GM04503 (cell line): ENCODE measurements at places on chromosomes 5 and 9.

DNA sequence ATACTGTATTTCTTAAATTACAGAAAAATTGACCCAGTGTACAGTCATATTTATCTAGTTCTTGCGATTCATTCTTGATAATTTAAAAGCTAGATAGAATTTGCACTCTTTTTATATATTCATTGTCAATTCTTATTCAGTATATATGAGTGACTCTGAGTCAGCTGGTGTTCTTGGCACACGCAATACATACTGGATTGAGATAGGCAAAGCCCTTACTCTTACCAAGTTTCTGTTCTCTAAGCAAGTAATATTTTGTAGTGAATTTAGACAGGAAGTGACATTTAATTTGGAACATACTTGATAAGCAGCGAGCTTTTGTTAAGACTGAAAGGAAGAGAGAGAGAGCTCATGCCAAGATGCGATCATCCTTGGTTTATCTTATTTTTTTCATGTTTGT, 57.7 kb downstream of the GPBP1 start:
- no peak for DNase-seq

GRCh38 chr9:136696502-136696901, 9.2 kb upstream of the AGPAT2 start:
- no peak for DNase-seq

- no peak for DNase-seq
These were observed 49.3 kb downstream of the RICTOR start for GRCh38 chr5:39024884-39025283.

DNA sequence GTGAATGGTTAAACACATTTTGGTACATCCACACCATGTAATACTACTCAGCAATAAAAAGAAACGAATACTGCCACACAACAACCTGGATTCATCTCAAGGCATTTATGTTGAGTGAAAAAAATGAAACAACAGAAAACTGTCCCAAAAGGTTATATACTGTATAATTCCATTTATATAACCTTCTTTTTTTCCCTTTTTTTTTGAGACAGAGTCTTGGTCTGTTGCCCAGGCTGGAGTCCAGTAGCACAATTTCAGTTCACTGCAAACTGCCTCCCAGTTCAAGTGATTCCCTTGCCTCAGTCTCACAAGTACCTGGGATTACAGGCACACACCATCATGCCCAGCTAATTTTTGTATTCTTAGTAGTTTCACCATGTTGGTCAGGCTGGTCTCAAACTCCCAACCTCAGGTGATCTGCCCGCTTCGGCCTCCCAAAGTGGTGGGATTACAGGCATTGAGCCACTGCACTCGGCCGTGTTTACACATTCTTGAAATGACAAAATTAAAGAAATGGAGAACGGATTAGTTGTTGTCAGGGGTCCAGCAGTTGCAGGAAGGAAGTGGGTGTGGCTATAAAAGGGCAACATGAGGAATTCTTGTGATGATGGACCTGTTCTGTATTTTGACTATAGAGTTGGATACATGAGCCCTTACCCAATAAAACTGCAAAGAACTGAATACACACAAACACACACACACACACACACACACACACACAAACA, 17.4 kb downstream of the PPP6C start:
- no peak for DNase-seq

DNA sequence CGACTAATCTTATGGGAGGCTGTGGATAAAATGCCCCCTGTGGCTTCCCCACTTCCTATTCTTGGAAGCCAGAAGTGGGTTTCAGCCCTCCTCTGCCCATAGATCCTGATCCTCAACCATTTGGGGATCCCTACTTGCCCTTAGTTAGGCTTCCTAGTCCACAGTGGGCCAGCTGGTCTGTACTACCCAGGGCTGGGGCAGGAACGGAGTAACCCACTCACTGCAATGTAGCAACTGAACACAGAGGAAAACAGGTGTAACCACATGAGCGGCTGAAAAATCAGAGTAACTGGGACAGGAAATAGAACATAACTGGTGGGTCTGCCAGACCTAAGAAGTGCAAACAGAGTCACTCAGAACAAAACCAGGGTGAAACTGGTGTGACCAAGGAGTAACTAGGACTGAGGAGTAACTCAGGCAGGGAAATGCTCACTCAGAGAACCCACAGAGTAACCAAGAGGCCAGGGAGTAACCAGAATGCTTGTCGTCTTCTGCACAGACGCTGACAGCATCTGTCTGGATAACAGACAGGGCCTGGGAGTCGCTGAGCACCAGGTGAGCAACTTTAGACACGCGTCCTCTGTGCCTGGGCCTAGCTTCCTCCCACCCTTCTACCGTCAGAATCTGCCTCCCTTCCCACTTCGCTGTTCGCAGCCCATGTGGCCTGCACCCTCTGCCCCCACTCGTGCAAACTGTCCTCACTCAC, 1.0 kb downstream of the AQP3 start:
- no peak for DNase-seq

DNA sequence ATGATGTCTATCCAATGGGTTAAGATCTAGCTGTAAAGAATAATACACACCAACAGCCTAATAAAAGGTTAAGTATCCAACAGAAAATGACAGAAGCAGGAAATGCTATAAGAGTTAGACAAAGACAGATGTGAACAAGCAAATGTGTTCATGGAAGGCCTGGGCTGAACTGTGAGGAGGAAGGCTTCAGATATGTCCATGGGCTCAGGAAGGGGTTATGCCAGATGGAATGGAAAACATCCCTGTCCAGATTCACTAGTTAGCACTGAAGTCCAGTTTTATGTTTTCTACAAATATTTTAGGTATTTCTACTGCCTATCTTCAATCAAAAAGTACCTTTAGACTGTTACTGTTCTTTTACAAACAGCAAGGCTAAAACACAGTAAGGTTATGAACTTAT, 27.1 kb downstream of the ERAP1 start:
- DNase-seq, result no peak

DNA sequence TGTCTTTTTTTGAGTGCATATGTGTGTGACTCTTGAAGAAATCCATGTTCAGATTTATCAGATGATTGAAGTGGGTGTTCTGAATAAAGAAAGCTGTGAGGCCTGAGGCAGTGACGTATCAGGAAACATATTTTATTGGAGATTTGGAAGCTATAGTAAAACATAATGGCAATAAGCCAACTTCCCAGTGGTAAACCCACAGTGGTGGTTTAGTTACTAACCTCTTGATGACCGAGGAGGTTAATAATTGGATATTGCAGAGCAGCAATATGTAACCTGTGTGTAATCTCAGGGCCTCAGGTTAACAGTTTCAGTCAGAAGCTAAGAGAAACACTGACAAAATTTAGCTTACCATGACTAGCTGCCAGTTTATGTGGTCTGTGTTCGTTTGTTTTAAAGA, 6.9 kb downstream of the RGMB start:
- no peak for DNase-seq

DNA sequence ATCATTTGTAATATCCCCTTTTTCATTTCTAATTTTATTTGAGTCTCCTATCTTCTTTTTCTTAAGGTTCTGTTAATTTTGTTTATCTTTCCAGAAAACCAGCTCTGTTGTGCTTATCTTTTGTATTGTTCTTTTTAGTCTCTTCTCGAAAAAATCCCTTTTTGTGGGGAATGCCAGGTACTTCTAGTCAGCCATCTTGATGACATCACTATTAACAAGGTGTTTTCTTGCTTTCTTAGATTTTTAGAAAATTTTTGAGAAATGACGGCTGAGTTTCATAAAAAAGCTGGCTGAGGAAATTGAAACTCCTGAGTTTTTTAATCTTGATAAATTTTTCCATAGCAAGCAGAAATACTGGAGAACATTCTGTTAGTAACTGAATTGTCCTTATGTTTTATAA, 10.7 kb downstream of the RNF180 start:
- no peak for DNase-seq

DNA sequence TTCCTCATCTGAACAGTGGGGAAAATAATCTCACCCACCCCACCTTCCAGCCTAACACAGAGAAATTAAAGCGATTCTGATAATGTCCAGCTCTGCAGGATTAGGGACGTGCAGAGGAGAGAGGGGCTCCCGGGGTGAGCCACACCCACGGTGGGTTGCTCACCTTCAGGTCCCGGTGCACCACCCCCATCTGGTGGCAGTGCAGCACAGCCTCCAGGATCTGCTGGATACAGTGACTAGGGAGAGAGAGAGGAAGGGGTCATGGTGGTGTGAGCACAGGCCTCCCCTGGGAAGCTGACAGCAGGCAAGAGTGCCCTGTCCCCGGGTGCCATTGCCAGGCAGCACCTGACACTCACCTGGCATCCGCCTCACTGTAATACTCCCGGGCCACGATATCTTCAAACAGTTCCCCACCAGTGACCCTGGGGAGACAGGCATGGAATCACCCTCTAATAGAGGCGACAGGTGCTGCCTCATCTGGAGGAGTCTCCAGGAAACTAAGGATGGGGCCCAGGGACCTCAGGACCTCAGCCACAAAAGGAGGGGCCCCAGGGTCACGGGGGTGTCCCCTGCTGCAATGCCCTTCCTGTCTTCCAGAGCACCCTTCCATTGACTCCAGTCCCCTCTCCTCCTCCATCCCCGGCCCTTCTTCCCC, 33.0 kb downstream of the CAMK2A start:
- DNase-seq, result no peak

- no peak for DNase-seq
These were observed 51.2 kb upstream of the FSTL4 start for GRCh38 chr5:133663397-133664054.

DNA sequence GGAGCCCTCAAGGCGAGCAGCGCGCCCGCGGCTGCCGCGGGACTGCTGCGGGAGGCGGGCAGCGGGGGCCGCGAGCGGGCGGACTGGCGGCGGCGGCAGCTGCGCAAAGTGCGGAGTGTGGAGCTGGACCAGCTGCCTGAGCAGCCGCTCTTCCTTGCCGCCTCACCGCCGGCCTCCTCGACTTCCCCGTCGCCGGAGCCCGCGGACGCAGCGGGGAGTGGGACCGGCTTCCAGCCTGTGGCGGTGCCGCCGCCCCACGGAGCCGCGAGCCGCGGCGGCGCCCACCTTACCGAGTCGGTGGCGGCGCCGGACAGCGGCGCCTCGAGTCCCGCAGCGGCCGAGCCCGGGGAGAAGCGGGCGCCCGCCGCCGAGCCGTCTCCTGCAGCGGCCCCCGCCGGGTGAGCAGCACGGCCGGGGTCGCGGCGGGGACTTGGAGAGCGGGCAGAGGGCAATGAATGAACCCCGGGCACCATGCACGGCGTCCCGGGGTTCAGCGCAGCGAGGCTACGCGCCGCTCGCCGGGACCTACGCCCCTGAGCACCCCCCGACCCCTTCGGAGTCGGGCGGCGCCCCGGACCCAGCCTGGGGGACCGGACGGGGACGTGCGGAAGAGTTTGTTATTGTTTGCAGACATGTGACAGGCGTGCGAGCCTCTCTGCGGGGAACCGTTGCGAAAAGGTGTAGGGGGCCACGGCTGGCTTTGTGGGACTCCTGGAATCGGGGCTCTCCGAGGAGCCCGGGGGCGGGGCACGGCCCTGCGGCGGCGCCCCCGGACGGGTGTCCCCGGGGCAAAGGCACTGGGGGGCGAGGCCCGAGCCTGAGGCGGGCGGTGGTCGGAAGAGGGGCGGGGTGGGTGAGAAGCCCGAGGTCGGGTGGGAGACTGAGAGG, 553 bp downstream of the MAP3K1 start:
- DNase-seq, result no peak
